ENCODE measurements at places on chromosomes 3 and 15.

GRCh38 chr3:72494626-72495025, 353.6 kb downstream of the SHQ1 start:
- DNase-seq = no peak

DNA sequence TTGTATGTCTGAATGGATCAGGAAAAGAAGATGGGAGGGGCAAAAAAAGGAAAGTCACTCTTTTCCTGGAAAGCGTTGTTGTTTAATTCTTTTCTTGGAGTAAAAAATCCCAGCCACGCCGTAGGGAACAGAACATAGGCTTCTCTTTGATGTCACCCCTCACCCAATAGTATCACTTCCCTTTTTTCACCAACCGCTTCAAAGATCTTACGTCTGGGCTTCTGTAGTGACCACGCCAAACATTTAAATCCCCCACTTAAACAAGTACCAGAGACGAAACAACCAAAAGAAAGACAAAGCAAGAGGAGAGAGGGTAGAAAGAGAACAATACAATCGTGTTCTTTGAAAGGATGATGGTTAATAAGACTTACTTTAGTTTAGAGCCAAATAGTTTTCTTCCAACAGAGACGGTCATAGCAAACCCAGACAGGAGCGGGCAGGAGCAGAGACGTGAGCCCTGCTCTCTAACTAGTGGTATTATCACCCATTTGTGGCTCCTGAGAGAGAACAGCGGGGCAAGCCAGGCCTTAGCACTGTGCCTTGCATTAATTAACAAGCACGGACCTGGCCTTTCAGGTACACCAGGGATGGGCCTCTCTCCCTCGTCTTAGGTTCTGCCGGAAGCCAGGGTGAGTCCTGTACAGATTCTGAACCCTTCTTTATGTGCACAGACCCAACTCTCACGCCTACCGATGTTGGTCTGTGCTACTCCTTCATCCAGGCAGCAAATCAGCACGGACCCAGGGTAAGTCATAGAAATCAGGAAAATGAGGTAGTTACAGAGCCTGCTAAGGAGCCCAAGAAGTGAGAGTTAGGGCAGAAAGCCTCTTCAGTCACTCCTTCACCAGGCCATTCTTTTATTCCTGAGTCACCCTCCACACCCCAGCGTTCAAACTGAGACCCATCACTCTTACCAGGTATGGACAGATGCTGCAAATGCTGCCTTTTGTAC, 28.2 kb upstream of the BCL6 start:
- no peak for DNase-seq

DNA sequence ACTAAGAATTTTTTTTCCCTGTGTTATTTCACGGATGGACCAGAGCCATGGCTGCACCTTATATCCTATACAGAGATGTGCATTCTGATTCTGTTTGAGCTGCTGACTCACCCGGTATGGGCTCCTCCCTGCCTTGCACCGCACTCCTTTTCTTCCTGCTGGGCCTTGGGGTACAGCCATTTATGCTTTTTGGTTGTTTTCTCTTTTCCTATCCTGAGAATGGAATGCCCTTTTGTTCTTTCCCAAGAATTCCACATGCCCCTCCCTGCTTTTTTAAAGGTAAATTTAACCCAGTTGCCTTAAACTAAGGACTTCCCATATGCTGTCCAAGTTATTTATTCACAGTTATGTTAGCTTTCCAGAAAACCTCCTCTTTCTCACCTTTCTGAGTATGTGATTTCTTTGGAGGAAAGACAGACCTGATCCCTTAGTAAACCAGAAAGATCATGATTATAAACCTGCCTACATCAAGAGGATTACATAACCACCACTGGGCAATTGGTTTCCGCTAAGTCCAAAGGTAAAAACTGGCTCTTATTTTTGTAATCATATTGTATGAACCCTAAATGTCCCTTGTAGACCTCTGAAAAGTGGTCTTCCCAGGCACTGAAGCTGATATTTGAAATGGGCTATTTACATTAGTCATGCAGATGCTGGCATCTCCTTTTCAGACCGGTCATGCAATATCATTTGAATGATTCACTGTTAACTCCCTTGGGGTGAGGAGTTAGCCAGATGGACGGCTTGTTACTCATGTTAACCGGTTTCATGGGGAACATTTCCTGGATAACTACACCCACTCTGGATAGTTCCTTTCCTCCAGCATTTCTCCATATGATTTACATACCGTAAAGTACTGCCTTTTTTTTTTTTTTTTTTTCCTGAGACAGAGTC, 45.5 kb downstream of the TMOD3 start:
- peak; percentile 81 for DNase-seq

- no peak for DNase-seq
Measured at GRCh38 chr15:51756482-51756881, 5.1 kb downstream of the TMOD2 start.

DNA sequence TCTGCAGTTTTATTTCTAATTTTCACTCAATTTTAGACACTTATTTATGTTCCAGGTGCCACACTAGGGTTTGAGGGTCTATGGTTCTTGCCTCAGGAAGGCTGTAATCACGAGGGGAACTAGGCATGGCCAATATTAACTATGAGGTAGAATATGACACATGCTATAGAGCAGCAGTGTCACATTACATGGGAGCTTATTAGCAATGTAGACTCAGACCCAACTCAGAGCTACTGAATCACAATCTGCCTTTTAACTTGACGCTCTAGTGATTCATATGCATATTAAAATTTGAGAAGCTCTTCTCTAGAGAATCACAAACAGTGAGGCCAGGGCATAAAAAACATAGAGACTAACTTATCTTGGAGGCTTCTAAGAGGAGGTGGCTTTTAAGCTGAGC, 32.8 kb upstream of the MRPL3 start:
- no peak for DNase-seq

DNA sequence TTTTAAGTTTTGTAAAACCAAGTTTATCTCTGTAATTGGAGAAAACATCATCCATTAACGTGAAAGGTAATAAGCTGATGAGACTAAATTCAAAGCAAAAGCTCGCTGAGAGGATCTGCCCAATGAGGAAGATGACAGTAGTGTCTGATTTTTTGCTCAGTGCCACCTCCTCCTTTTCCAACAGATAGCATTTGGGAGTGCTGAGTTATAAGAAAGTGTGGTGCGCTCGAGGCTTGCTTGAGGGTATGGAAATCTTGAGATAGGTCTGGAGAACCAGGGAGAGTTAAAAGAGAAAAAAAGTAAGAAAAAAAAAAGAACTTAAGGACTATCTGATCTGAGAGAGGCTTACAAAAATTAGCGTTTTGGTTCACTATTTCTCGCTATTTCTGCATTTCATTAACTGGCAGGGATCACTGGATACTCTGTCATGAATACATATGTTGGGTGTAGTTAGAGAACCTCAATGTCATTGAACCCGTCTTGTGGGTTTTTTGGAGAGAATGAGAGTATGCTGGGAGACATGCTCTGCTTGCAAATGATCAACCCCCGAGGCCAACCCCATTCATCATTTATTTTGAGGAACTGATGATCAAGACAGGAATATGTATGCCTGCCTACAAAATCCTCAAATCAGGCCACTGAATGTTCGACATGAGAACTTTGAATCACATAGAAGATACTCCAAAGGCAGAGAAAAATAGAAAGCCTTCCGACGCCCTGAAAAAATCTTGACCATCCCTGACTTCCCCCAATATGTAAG, 973 bp upstream of the USP13 start:
- DNase-seq = no peak

- DNase-seq = peak; percentile 83
Measured at GRCh38 chr15:32855942-32856341, 138.1 kb downstream of the GREM1 start.

GRCh38 chr3:69103123-69103522, 18.4 kb downstream of the ARL6IP5 start:
- DNase-seq = no peak

Measured in SW 1271 (cell line).